ENCODE measurements at places on chromosomes 12 and 14.

GRCh38 chr14:102954081-102954789 is 31.8 kb downstream of the AMN start:
- no peak for DNase-seq

- no peak for DNase-seq
Observed at GRCh38 chr12:106073179-106073578, 65.6 kb downstream of the NUAK1 start.

DNA sequence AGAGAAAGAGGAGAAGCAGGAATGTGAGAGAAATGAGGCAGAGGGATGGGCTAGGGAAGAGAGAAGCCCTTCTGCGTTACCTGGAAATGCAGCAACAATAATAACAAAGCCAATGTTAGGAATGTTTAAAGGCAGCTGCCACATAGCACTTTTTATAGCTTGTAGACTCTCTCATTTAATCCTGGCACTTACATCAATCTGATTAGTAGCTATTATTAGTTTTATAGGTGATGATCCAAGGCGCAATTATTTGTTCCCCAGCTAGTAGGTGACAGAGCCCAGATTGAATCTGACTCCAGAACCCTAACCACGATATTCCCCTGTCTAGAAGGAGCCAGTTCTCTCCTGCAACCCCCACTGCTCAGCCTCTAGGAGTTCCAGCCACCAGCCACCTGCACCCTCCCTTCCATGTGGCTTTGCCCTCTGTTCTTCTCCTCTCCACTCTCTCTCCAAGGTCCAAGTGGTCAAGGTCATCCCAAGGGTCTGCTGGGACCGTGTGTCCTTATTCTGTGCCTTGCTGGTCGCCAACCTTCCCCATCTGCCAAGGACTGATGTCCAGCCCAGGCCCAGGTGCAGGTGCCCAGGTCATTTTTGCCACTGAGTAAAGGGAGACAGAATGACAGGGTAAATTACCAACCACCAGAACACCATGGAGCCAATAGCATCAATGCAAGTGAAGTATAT is 29.4 kb upstream of the CIPC start:
- DNase-seq, result no peak

- DNase-seq, result no peak
Observed at GRCh38 chr12:51341251-51342007, 5.0 kb downstream of the CELA1 start.

DNA sequence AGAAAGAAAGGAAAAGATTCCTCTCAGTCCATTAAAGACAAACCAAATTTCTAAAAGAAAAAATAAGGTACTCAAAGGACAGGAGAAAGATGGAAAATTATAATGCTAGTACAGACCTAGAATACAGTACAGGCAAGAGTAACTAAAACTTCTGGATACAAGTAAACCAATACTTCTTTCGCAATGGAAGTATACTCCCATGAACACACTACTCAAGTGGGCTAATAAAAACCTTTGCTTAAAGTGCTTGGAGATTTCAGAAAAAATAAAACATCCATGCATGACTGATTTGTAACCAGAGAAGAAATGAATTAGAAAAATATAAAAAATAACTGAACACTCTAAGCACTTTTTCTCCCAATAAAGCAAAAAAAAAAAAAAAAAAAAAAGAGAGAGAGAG is 3.5 kb downstream of the ZBTB25 start:
- DNase-seq, result no peak

Data from stimulated activated CD8-positive, alpha-beta memory T cell treated with anti-CD3 and anti-CD28 coated beads, Interleukin-4, amount 100 ng/mL, for 1 hour (primary cell).